GM18507 (cell line): ENCODE measurements at places on chromosomes 11 and 22.

DNA sequence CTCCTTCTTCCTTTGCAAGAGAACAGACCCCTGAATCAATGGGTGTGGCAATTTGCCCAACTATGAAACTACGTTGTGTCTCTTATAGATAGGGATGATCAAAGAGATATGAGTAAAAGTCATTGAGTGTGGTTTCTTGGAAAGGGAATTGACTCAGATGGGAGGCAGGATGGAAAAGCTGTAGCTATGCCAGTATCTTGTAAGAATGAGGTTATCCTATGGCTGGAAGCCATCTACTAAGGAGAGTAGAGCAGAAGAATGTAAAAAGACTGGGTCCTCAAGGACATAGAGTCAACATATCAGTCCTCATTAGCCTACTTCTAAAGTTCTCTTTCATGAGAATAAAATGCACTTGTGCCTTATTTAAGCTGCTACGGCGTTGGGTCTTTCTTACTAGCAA is 78.9 kb upstream of the POU2AF2 start:
- no peak for DNase-seq

- no peak for DNase-seq
These were observed 20.1 kb downstream of the EED start for GRCh38 chr11:86264649-86265048.

DNA sequence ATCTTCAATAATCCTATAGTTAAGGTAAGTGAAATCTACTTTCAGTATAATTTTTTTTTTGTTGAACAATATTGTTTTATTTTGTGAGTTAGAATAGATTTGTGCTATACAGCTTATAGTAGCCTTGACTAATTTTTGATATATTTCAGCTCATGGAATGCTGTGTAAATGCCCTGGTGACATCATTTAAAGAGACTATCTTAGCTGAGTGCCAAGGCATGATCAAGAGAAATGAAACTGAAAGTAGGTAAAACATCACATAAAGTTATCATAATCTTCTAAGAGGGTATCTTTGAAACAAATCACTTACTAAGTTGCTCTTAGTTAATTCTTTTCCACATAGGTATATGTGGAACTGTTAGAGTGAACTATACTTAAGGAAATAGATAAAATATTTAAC is 51.4 kb upstream of the ACAT1 start:
- no peak for DNase-seq

GRCh38 chr11:20668131-20668809 is 1.1 kb upstream of the NELL1 start:
- DNase-seq, result no peak

DNA sequence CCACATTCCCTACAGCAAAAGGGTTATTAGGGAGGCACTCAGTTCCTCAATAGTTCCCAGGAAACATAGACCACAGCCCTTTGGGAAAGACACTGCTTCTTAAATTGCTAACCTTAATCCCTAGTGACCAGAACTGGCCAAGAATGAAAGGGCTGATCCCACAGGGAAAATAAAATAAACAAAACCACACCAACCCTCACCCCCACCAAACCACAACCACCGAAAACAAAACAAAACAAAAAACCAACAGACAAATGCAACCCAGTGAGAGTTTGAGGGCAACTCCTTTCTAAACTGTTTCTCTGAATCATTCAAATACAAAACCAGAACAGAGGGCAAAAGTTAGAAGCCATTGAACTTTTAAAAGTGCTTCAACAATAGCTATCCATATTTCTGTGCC is 57.2 kb downstream of the NAV2 start:
- no peak for DNase-seq

DNA sequence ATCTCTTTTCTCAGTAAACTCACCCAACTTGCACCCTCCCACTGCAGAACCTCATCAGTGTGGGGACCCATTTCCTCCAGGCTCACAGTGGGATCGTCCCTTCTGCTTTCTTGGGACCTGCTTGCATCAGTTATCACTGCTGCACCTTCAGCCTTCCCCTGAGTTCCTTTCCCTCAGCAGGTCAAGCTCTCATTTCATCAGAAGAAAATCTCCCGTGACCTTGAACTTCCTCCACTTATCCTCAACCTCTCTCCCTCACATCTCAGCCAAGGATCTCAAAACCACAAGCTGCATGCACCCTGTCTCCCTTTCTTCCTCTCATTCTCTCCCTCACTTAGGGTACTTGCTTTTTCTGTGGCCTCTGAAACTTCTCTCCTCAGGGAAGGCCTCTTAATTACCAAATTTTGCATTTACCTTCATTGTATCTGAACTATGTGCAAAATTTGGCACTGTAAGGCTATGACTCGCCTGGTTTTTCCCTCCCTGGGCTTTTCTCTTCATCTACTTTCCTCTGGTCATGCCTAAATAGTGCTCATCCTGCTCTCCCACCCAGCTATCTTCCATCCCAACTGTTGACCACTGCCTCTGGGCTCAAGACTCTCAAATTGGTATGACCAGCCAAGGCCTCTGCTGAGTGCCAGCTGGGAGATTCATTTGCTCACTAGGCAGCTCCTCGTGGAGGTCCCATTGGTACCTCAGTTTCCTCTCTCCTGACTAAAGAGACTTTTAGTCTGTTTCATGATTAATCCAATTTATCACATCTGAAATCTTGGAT is 2.7 kb upstream of the RCE1 start:
- DNase-seq, result no peak

DNA sequence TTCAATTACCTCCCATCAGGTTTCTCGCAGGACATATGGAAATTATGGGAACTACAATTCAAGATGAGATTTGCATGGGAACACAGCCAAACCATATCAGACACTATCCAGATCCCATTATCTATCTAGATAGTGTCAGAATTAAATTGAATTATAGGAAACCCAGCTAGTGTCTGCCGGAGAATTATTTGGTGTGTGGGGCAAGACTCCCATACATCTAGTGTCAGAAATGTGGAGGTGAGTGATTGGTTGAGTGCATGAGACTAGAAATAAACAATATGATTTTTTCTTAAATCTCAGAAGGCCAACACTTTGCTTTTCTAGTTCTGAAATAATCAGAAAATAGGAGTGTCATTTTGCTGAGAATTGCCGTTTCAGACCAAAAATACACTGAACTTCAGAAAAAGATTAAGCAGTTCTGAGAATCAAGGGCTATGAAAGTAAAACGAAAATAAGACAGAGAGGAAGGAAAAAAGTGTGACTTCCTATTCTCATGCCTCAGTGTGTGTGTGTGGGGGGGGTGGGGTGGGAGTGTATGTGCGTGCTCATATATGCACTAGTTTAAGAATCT is 21.3 kb downstream of the CASP12 start:
- DNase-seq, result no peak
